Activated naive CD4-positive, alpha-beta T cell treated with anti-CD3 and anti-CD28 coated beads, Interleukin-2, amount 10 ng/mL, durations not matched to agents 5 hours and 36 hours (primary cell): ENCODE measurements at places on chromosomes 2 and 18. TPM values are rescaled to one million over a fixed set of nuclear protein-coding genes. Genes with fewer than 3 reads are reported as not detected.

Gene SDC1
- total RNA-seq = 0.10 TPM

Gene UBE2F
- total RNA-seq = 93.4 TPM

Gene CNGA3
- not detected for total RNA-seq

Gene LAMA1
- total RNA-seq = not detected

Gene ELP2
- total RNA-seq = 68.1 TPM

Gene CYS1
- total RNA-seq = 0.28 TPM

Gene LOXHD1
- total RNA-seq = 0.13 TPM

Gene GATA6
- total RNA-seq = not detected

Gene ALPP
- not detected for total RNA-seq

Gene TFCP2L1
- 0.07 TPM for total RNA-seq
